Nucleus accumbens (tissue), 56 donors: ENCODE measurements at places on chromosomes 6 and 20.

- no peak for DNase-seq
Observed at GRCh38 chr20:15579688-15580087, 993.6 kb downstream of the KIF16B start.

DNA sequence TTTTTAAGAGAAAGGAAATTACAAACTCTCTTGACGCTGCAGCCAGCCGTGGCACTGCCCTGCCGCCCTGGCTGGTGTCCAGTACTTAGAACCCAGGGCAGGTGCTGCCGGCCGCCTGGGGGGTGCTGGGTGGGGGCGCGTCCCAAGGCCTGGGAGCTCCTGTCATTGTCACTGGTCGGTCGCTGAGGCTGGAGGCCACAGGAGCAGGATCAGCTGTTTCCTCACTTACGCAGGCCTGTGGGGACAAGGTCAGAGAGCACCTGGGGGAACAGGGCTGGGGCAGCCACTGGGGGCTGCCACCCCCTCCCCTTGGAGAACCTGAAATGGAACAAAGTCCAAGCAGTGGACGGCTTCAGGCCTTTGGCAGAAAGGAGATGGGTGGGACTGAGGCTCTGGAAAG is 5.6 kb downstream of the BIRC7 start:
- DNase-seq: no peak

DNA sequence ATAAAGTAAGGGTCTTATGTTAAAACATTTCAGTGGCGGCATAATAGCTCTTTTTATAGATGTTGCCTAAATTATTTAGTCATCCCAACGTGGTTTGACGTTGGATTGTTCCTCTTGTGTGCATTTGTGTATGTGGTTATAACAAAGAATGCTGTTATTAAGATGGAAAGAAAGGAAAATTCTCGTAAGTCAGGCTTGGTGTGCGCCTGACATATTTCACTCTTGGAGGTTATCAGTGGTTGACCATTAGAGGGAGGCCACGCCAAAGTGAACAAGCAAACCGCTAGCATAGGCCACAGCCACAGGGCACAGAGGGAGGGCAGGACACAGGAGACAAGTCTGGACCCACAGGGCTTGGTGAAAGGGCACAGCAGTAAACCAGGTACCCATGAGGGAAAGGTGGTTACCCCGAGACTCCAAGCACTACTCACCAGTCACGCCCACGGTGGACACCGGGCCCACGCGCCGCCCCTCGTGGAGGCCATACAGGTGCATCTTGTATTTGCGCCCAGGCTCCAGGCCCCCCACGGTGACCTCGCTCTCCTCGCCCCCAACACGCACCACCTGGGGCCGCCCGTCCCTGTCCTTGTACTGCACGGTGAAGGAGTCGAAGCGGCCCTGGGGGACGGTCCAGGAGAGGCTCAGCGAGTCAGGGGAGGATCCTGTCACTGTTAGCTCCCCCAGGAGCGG is 22.9 kb downstream of the CYP21A2 start:
- no peak for DNase-seq

DNA sequence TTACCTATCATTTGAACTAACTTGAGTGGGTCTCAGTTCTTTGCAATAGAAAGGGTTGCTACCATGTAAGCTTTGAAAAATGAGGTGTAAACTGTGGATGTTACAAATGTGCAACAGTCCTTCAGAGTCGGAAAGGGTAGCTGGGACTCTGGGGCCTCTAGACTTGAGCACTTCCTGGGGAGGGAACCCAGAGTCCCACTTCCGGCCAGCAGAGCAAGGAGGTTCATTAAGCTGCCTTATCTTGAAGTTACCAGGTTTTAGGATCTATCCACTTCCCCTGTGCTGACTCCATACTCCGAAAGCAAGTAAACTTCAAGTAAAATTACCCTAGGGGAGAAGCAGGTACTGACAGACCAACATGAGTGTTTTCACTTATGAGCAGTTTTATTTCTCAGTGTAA is 9.4 kb downstream of the TRIM10 start:
- no peak for DNase-seq

- DNase-seq: no peak
Observed at GRCh38 chr6:25034431-25034921, 98.7 kb upstream of the RIPOR2 start.

DNA sequence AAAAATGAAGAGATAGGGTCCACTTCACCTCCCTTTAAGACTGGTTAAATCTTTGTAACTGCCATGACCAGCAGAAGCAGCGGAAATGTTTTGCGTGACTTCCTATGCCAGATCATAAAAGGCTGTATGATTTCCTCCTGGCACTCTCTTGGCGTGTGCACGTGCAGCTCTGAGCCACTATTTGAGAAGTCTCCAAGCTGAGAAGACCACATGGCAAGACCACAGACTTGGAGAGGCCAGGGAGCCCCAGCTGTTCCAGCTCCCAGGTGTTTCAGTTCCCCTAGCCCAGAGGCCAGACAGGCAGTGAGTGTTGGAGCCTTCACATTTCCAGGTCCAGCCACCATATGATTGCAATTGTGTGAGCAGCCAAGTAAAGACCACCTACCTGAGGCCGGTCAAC is 259.3 kb upstream of the RIN2 start:
- DNase-seq: no peak

- no peak for DNase-seq
Observed at GRCh38 chr6:43219119-43219518, 10.2 kb downstream of the DNPH1 start.

DNA sequence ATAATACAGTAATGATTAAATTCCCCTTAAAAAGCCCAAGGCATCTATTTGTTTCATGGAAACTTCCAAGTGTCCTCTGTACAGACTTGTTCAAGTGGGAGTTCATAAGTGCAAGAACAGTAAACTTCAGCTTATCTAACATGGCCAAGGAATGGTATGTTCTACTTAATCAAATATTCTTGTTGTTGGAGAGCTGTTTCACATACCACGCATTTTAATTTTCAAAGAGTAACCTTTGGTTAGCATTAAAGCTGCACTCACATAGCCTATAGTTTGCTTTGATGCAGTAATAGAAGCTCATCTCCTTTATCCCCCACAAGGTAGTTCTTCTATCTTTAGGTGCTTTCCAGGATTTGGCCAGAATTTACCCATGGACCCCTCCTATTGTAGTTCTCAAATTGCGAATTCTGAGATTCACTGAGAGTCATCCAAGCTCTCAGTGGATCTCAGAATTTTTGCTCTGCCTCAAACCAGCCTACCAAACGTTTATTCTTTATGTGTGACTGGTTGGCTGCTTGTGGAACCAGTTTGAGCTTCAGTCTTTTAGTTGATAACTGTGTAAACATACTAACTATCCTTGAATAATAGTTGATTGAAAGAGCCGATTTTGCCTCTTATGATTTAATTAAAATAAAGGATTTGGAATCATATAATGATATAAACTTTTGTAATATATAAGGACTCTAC is 668.0 kb upstream of the FLRT3 start:
- DNase-seq: no peak

GRCh38 chr6:139701003-139701402 is 326.6 kb upstream of the CITED2 start:
- DNase-seq: no peak

DNA sequence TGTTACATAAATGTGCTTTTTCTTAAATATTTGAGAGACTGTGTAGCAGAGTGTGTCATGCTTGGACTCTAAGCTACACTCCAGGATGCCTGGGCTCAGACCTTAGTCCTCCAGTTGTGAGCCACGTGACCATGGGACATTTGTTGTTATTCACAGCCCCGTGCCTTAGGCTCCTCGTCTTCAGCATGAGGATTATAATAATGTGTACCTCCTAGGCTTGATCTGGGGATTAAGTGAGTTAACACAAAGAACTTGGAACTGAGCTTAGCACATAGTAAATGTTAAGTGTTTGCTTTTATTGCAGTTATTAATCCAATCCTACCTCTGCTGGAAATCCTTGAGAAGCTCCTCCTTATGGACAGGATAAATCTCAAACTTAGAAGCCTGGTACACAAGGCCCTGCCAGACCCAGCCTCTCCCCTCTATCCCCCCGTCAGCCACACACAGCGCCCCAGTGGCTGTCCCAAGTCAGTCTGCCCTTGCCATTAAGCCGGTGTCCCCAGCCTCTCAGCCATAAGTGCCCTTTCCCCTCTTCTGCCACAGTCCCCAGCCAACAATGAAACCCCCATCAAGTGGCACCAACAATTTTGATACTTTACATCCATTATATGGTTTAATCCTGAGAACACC is 177.5 kb downstream of the TMEM242 start:
- DNase-seq: no peak

- DNase-seq: no peak
Observed at GRCh38 chr6:105545228-105545920, 142.5 kb upstream of the PREP start.

DNA sequence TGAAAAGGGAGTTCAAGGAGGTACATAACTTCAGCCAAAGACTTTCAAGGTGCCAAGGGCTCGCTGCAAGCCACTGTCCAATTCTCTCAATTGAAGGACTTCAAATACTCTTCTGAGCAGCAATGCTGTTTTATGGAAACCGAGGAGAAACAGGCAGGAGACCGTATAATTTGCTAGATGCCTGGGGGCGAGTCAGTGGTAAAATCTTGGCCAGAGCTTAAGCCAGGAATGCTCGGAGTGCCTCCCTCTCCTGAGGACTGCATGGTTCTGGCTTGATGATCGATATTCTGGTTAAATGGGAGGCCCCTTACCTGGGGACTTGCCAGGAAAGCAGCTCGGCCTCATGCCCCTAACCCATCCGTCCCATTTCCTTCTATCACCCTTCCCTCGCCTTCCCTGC is 35.8 kb upstream of the NOP56 start:
- DNase-seq: no peak

- no peak for DNase-seq
Observed at GRCh38 chr6:158642097-158642601, 2.4 kb downstream of the DYNLT1 start.

GRCh38 chr6:4575714-4576113 is 200.5 kb upstream of the CDYL start:
- no peak for DNase-seq

DNA sequence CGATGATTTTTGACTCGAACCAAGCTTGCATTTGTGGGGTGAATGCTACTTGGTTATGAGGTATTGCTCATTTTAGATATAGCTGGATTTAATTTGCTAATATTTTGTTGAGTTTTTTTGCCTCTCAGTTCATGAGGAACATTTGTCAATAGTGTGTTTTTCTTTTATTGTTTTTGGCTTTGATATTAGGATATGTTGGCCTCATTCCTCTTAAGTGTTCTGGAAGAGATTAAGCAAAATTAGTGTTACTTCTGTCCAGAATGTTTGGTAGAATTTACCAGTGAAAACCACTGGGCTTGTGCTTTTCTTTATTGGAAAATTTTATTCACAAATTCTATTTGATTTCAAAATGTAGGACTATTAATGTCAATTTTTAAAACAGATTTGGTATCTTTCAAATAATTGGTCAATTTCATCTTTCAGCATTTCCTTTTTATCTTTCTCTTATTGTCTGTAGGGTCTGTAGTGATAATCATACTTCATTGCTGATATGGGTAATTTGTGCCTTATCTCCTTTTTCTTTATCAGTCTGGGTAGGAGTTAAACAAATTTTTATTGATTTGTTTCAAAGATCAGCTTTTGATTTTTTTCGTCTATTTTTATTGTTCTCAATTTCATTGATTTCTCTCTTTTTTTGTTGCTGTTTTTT is 14.1 kb downstream of the AIG1 start:
- DNase-seq: no peak

DNA sequence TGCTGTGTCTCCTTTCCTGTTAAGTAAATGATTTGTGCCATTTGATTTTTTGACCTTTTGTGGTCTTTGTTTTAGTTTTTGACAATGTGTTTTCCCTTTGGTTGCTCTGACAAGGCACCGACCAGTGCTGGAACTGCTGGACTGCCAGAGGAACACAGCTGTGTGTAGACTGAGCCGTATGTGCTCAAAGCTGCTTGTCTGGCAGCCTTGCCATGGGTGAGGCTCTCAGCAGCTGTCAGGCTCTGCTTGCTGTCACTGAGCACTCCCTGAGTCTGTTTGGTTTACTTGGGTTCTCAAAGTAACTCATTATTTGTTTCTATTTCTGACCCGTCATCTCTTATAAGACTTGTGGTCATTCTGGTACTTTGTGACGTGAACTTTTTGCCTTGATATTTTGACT is 15.1 kb upstream of the SNRPB start:
- no peak for DNase-seq

DNA sequence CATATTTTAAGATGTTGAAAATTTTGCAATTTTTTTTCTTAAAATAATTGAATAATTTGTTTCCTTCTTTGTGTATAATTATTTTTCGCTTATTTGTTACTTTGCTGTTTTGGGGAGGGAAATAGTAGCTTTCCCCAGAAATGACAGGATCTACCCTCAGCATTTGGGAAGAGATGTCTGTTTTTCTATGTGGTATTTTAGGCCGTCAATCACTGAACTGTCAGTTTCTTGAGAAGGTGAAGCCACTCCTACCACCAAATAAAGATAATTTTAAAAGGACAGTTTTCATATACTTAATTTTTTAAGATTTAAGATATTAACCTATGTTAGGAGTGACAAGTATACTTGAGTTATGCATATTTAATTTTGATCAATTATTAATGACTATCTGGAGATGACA is 31.5 kb downstream of the TSBP1 start:
- no peak for DNase-seq

DNA sequence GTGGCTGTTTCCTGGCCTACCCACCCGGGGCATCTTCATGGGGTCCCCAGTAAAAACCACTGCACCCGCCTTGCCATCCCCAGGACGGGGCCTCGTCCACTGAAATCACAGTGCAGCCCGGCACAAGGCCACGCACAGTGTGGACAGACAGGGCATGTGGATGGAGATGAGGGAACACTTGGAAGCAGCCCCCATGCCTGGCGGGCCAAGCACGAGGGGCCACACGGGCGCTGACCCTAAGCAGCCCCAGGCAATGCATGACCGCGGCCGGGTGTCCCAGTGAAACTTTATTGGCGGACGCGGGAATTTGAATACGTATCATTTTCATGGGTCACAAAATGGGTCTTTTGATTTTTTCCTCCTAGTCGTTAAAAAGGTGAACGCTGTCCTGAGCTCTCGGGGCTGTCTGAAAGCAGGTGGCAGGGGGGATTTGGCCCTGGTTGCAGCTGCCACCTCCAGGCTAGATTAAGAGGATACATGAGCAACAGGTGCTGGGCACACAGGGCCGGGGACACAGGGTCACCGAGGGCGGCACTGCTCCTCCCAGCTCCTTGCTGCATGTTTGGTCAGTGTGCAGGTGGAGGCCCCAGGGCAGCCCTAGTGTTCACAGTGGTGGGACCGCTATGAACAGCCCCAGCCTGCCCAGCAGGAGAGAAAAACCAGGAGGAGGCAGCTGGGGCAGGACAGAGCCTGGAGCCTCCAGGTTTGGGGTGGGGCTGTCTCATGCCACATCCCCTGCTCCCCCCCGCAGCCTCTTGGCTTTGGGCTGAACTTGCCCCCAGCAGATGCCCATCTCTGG is 74.9 kb upstream of the SLCO4A1 start:
- no peak for DNase-seq
